ENCODE measurements at places on chromosomes 11 and 22.

DNA sequence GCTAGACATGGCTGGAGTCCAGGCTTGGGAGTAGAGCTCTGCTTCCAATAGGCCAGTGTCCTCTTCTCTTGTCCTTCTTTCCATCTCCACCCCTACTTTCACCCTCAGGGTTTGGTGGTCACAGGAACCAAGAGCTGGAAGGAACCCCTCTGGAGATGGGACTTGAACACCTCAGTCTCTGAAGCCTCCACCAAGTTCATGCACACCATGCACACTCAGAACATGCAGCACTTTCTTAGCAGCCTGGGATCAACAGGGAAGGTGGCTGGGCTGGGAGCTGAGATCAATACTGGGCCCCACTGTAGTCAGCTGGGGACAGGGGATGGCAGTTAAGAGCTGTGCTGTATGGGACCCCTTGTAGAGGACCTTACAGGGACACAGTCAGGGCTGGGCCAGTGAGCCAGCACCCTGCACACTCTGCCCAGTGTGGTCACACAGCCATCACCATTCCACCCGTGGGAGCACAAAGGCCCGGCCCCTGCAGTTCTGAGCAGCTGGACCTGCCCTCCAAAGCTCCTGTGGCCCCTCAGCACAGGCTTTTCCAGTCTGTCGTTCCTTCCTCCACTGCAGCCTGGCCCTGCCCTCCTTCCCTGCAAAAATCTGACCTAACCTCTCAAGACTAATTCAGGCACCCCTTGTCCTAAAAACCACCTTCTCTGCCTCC, 47.7 kb downstream of the GAB4 start:
- no peak for DNase-seq

- DNase-seq: peak; percentile 48
These were observed 20.2 kb downstream of the RTN4RL2 start for GRCh38 chr11:57480409-57481137.

DNA sequence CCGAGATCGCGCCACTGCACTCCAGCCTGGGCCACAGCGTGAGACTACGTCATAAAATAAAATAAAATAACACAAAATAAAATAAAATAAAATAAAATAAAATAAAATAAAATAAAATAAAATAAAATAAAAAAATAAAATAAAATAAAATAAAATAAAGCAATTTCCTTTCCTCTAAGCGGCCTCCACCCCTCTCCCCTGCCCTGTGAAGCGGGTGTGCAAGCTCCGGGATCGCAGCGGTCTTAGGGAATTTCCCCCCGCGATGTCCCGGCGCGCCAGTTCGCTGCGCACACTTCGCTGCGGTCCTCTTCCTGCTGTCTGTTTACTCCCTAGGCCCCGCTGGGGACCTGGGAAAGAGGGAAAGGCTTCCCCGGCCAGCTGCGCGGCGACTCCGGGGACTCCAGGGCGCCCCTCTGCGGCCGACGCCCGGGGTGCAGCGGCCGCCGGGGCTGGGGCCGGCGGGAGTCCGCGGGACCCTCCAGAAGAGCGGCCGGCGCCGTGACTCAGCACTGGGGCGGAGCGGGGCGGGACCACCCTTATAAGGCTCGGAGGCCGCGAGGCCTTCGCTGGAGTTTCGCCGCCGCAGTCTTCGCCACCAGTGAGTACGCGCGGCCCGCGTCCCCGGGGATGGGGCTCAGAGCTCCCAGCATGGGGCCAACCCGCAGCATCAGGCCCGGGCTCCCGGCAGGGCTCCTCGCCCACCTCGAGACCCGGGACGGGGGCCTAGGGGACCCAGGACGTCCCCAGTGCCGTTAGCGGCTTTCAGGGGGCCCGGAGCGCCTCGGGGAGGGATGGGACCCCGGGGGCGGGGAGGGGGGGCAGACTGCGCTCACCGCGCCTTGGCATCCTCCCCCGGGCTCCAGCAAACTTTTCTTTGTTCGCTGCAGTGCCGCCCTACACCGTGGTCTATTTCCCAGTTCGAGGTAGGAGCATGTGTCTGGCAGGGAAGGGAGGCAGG, at the start of gene GSTP1:
Gene GSTP1 (plus strand): TSS at position 566 of the 958 bp plus-strand sequence. CDS start 32 bp downstream, at position 598.
- DNase-seq: peak; percentile 85

GRCh38 chr22:38304526-38304925, 12.7 kb downstream of the CSNK1E start:
- peak; percentile 18 for DNase-seq

DNA sequence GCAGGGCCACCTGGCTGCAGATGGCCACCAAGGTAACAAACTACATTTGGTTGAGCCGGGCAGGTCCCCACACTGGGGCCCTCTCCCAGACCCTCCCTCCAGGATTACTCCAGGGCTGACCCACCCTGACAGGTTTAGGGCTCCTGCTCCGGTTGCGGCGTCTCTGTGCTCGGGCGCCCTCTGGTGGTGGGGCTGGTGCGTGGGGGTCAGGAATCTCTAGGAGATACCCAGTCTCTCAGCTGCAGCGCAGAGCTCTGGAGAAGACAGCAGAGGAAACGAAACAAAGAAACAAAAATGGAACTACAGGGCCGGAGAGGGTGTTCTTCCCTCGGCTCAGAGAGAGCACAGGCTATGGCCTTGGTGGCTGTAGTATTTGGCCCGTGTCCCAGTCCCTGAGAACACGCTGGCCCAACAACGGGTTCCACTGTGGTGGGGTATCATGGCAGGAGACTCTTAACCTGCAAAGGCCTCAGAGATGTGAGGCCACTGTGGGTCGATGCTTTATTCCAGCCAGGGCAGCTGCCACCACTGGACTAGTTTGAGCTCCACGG, 2.4 kb downstream of the C11orf96 start:
- no peak for DNase-seq

- no peak for DNase-seq
These were observed 42.1 kb downstream of the DKK3 start for GRCh38 chr11:11966354-11966741.

GRCh38 chr22:28560046-28560742, 119.4 kb downstream of the TTC28 start:
- DNase-seq: no peak

DNA sequence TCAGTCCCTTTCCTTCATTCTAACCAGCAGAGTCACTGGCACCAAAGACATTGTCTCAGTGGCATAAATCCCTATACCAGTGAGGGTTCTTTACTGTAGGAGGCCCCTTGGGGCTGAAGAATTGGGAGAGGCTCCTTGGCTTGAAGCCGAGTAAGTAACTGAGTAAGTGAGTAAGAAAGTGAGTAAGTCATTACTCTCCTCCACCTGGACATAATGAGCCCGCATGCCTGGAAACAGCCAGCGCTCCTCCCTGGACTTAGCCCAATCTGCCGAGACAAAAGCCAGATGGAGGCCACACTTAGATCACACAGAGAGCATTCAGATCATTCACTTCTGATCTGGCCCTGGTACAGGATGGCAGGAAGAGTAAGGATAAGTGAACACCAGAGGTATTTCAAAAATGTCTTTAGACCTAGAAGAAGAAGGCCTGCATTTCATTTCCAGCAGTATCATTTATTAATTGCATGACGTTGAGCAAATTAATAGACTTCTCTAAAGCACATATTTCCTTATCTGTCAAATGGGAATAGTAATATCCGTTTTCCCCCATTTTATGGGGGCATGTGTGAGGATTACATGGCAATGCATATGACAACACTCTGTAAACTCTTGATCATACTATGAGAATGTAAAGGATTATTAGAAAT, 8.2 kb upstream of the MICAL3 start:
- DNase-seq: no peak

DNA sequence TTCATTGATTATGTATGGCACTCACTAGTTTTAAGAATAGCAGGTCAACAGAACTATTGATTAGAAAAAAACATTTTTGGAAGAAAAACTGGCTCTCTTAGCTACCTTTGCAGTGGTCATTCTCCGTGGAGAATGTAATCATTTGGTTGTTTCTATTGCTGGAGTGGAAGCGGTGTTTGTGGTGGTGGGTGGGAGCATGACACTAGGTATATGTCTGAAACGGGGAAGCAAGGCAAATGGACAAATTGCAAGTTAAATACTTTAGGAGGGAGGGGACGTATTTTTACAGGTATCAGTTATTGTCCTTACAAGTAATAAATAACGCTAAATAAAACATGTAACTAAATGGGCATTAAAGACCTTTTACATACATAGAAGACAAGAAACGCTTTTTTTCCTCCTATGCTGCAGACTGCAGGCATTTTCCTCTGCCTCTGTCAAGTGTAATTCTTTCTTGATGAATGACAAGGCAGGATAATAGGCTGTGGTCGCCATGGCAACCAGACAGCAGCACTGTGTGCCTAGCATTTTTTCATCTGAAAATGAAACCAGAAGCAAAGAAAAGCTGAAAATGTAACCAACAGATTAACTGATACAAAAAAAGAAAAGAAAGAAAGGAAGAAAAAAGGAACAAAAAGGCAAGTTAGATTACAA, 46.2 kb downstream of the BLID start:
- DNase-seq: peak; percentile 8

DNA sequence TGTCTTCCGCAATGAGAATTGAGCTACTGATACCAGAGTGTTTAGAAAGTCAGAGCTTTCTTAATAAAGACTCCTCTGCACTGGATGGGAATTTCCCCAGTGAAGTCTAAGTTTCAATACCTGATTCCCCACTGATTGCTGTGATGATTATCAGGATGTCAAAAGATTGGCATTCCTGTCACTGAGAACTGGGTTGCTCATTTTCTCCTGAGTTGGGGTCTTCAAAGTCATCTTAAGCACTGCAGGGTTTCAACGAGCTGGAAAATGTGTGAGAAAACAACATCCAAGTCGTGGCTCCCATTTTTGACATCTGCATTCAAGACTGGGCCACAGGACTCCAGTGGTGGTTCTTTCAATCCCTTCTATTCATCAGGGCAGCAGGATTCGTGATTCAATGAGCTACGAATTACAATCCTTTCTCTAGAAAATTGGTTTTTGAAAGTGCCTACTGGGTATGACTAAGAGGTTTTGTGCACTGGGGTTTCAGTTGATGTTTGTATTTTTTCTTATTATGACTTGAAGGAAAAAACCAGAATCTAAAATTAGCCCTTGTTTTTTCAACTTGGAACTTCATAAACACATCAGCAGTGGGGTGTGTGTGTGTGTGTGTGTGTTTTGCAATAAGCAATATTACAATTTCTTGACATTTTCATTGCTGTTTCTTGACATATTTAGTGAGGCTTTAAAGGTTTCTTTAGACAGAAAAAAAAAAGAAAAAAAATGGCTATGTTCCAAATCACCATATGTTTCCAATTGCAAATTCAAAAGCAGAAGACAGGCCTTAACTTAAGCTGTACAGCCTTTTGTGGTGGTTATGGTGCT, 233.0 kb downstream of the FAM76B start:
- no peak for DNase-seq

DNA sequence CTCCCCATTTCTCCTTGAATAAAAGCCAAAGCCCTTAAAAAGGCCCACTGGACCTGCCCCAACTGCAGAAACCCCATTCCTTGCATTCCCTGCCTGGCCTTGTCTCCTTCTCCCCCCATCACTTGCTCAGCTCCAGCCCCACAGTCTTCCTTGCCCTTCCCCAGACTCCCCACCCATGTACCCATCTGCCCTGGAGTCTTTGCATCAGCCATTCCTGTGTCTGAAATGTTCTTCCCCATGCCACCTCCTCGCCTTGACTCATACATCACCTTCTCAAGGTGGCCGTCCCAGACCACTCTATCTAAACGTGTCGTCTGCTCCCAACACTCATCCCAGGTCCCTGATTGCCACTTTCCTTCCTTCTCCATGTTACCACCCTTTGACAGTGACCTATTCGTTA, 77.4 kb upstream of the SHANK2 start:
- no peak for DNase-seq

DNA sequence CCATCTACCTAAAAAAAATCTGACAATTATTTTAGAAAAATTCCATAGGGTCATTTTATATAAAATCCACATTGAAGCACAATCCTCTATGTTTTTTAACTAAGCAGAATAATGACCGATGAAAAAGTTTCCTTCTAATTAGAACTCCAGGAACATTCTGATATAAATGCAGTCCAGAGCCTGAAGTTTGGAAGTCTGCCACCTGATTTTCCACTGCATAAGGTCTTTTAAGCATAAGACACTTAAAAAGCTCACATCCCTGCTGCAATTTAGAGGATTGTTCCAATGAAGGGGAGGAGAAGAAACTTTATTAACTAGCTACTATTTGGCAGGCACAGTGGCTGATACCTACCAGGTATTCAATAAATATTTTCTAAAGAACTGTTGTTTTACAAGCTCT, 570.3 kb upstream of the ANO5 start:
- DNase-seq: no peak

DNA sequence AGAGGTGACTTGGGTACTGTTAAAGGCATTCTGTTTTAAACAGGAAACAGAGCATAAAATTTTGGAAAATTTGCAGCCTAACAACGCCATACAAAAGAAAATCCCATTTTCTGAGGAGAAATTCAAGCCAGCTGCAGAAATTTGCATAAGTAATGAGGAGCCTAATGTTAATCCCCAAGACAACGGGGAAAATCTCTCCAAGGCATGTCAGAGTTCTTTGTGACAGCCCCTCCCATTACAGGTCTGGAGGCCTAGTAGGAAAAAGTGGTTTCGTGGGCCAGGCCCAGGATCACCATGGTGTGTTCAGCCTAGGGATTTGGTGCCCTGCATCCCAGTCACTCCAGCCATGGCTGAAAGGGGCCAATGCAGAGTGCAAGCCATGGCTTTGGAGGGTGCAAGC, 1333.1 kb upstream of the TENM4 start:
- no peak for DNase-seq

GRCh38 chr11:112628676-112629075, 332.5 kb upstream of the NCAM1 start:
- DNase-seq: no peak

GRCh38 chr11:69861901-69862300, 42.7 kb upstream of the FGF3 start:
- DNase-seq: no peak

DNA sequence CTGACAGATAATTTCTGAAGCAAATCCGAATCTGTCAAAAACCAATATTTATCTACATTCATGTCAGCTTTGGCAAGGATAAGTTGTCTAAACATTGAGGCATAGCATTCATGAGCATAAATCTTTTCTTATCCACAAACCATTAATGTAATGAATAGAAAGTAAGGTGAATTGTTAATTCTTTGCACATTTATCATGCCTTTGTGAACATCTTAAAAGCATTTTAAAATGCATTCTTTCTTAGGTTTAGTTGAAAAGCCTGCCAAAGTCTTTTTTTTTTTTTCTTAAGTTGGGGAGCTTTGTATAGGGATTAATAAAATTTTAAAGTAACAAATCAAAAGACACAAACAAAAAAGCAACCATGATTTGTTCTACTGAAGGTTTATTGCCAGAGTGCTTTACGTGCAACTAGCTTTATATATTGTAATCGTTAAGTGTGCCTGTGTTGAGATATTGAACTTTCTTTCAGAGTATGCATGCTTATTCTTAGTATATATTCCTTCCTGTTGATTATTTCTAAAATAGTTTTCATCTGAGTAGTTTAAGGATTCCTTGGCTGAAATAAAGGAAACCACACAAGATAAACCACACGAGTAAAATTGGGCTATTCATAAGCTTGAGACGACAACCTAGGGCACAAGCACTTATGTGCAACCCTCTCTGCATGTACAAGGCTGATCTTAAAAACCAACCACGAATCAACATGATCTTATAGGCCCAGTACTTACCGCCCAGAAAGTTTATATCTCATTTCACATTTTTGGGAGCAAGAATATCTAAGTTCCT, 1110.9 kb upstream of the CNTN5 start:
- DNase-seq: no peak

Measured in DMS153 (cell line).